Liver (tissue), 10 donors: ENCODE measurements at places on chromosomes 12 and 14.
A peak's percentile ranks its signal among the peaks of the same experiment; 100 is the strongest.

- no peaks in the 10 kb centered on the region for H3K4me1 ChIP-seq
- no peak for DNase-seq
- H3K27me3 ChIP-seq = no peaks in the 10 kb centered on the region
- no peak overlapping the region for H3K4me3 ChIP-seq
Measured at GRCh38 chr12:90333424-90333823, 621.6 kb downstream of the CCER1 start.

- peaks cover 26% of the 10 kb centered on the region for H3K4me1 ChIP-seq
- H3K27ac ChIP-seq = no peak within 1 kb of the TSS
- peaks cover 11% of the 10 kb centered on the region for H3K27me3 ChIP-seq
- H3K4me3 ChIP-seq = peak within 1 kb of the TSS; percentile 57
- DNase-seq = peak; percentile 67
Measured at GRCh38 chr12:125185740-125186470, 120.7 kb downstream of the AACS start.

- H3K27me3 ChIP-seq = no peaks in the 10 kb centered on the region
- H3K27ac ChIP-seq = no peak overlapping the region
- H3K36me3 ChIP-seq = no peaks in the 10 kb centered on the region
- DNase-seq = no peak
- H3K4me1 ChIP-seq = no peaks in the 10 kb centered on the region
Measured at GRCh38 chr14:29529418-29529817, 398.2 kb downstream of the PRKD1 start.

GRCh38 chr14:41289025-41289424 lies 317.7 kb upstream of the LRFN5 start:
- no peaks in the 10 kb centered on the region for H3K4me1 ChIP-seq
- no peak for DNase-seq
- no peak overlapping the region for H3K27ac ChIP-seq

GRCh38 chr12:112308652-112309051 lies 73.6 kb downstream of the HECTD4 start:
- no peak overlapping the region for H3K4me3 ChIP-seq
- peaks cover 21% of the 10 kb centered on the region for H3K4me1 ChIP-seq
- no peak for DNase-seq
- H3K27me3 ChIP-seq = no peaks in the 10 kb centered on the region
- H3K27ac ChIP-seq = no peak overlapping the region

GRCh38 chr12:82480606-82481005 lies 122.3 kb downstream of the METTL25 start:
- H3K4me3 ChIP-seq = no peak overlapping the region
- no peaks in the 10 kb centered on the region for H3K4me1 ChIP-seq
- no peak for DNase-seq
- H3K36me3 ChIP-seq = no peaks in the 10 kb centered on the region
- H3K27me3 ChIP-seq = no peaks in the 10 kb centered on the region
- H3K27ac ChIP-seq = no peak overlapping the region

GRCh38 chr14:55249423-55249822 lies 21.8 kb upstream of the FBXO34 start:
- no peaks in the 10 kb centered on the region for H3K36me3 ChIP-seq
- no peak overlapping the region for H3K4me3 ChIP-seq
- H3K4me1 ChIP-seq = no peaks in the 10 kb centered on the region

- H3K4me3 ChIP-seq = no peak overlapping the region
- H3K27ac ChIP-seq = no peak overlapping the region
- H3K27me3 ChIP-seq = no peaks in the 10 kb centered on the region
- H3K36me3 ChIP-seq = no peaks in the 10 kb centered on the region
- H3K4me1 ChIP-seq = no peaks in the 10 kb centered on the region
Measured at GRCh38 chr12:29282031-29282816, 98.7 kb downstream of the ERGIC2 start.

DNA sequence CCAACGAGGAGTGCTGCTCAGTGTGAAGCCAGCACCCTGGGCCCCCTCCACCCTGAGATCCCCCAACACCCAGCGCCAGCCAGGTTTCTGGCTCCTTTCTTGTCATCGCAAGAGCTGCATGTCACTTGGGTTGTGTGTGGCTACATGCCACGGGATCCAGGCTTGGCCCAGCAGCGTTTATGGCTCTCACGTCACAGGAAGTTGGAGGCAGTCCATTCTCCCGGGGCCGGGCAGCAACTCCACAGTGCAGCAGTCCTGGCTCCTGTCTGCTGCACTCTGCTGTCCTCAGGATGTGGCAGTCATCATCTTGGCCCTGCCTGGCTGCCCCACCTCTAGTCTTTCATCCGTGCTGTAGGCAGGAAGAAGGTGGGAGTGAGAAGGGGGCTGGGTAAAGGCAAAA lies 78.3 kb downstream of the AACS start:
- H3K27ac ChIP-seq = no peak overlapping the region
- no peak for DNase-seq
- no peak overlapping the region for H3K4me3 ChIP-seq
- H3K27me3 ChIP-seq = no peaks in the 10 kb centered on the region
- H3K36me3 ChIP-seq = no peaks in the 10 kb centered on the region

DNA sequence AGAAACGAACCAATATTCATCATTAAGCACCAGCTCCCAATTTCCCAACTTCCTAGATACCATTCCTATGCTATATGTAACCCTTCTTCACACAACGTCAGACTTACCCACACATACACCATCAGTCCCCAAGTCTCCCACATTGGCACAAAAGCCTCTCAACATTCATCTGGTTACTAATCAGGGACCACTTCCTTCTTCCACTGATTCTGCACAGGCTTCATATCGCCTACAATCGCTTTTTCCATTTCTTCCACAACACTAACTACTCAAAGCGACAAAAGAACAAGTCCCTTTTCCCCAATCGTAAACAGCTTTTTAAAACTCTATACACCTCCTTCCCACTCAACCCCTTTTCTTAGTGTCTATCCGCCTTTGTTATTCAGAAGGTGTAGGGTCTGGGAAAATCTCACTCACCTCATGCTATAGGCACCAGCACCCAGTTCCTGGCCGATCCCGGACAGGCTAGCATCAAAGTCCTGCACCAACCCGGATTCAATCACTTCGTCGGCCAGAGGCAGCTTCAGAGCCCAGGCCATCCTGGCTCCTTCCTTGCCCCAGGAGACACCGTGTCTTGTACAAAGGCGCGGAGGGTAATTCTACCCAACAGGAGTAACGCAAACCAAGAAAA lies 936 bp downstream of the TFCP2 start:
- DNase-seq = peak; percentile 39
- H3K4me1 ChIP-seq = peaks cover 1% of the 10 kb centered on the region
- peak overlapping the region; percentile 75 for H3K4me3 ChIP-seq
- no peaks in the 10 kb centered on the region for H3K27me3 ChIP-seq

DNA sequence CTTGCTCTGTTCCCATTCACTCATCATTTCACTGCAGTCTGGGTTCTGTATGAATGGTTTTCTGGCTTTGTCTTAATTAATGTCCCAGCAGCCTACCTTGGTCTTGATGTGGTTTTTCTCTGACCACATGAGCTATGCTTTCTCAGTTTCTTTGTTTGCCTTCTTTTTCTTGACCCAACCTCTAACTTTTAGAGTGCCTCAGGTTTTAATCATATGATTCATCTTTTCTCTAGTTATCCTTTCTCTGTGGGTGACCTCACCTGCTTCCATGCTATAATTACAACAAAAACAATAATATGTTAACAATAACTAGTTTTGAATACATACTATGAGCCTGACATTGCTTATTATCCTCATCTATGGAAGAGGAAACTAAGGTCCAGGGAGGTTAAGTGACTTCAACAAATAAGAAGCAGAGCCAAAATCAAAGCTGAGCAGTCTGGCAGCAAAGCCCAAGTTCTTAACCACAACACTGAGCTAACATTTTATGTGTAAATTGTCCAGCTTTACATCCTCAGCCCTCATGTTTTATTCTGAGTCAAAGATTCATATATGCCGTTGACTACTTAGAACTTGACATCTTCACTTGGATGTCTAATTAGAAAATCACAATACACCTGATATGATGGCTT lies 4.7 kb upstream of the EPYC start:
- H3K4me1 ChIP-seq = no peaks in the 10 kb centered on the region
- H3K4me3 ChIP-seq = no peak overlapping the region
- H3K27me3 ChIP-seq = no peaks in the 10 kb centered on the region
- no peak for DNase-seq
- H3K27ac ChIP-seq = no peak overlapping the region

GRCh38 chr14:76456200-76456599 lies 80.3 kb downstream of the ESRRB start:
- no peaks in the 10 kb centered on the region for H3K4me1 ChIP-seq
- H3K36me3 ChIP-seq = no peaks in the 10 kb centered on the region

- H3K4me1 ChIP-seq = no peaks in the 10 kb centered on the region
- no peak overlapping the region for H3K27ac ChIP-seq
- H3K4me3 ChIP-seq = no peak overlapping the region
- no peaks in the 10 kb centered on the region for H3K27me3 ChIP-seq
Measured at GRCh38 chr12:3888659-3889058, 15.5 kb upstream of the PARP11 start.

GRCh38 chr14:39319381-39319780 lies 85.7 kb downstream of the MIA2 start:
- peaks cover 7% of the 10 kb centered on the region for H3K4me1 ChIP-seq
- H3K27me3 ChIP-seq = no peaks in the 10 kb centered on the region
- H3K36me3 ChIP-seq = peaks cover 4% of the 10 kb centered on the region
- H3K4me3 ChIP-seq = no peak overlapping the region
- no peak for DNase-seq

- no peaks in the 10 kb centered on the region for H3K36me3 ChIP-seq
- H3K27ac ChIP-seq = no peak overlapping the region
- no peaks in the 10 kb centered on the region for H3K4me1 ChIP-seq
- H3K4me3 ChIP-seq = no peak overlapping the region
- DNase-seq = no peak
Measured at GRCh38 chr12:77549383-77550128, 281.1 kb upstream of the NAV3 start.

- no peaks in the 10 kb centered on the region for H3K36me3 ChIP-seq
- H3K4me1 ChIP-seq = peaks cover 5% of the 10 kb centered on the region
- DNase-seq = peak; percentile 46
- H3K27ac ChIP-seq = no peak overlapping the region
- no peak overlapping the region for H3K4me3 ChIP-seq
- H3K27me3 ChIP-seq = peaks cover 3% of the 10 kb centered on the region
Measured at GRCh38 chr14:62117010-62117750, 355.0 kb downstream of the SNAPC1 start.

GRCh38 chr14:60658211-60658690 lies 9.0 kb upstream of the SIX1 start:
- DNase-seq = no peak
- H3K4me3 ChIP-seq = no peak overlapping the region
- peaks cover 5% of the 10 kb centered on the region for H3K4me1 ChIP-seq
- H3K27me3 ChIP-seq = peaks cover 4% of the 10 kb centered on the region
- H3K27ac ChIP-seq = no peak overlapping the region

GRCh38 chr12:115869604-115870003 lies 407.9 kb downstream of the MED13L start:
- no peaks in the 10 kb centered on the region for H3K4me1 ChIP-seq
- no peaks in the 10 kb centered on the region for H3K27me3 ChIP-seq
- no peak for DNase-seq
- no peak overlapping the region for H3K4me3 ChIP-seq
- no peak overlapping the region for H3K27ac ChIP-seq
